Astrocyte of the spinal cord (primary cell): ENCODE measurements at places on chromosomes 5 and 9.
A peak's percentile ranks its signal among the peaks of the same experiment; 100 is the strongest.

GRCh38 chr5:126253406-126253805, 169.8 kb upstream of the GRAMD2B start:
- no peak for DNase-seq

- DNase-seq = peak; percentile 41
These were observed 175.1 kb downstream of the CCDC192 start for GRCh38 chr5:127878174-127878750.

GRCh38 chr9:128684065-128684324, 5.0 kb upstream of the SET start:
- no peak for DNase-seq

DNA sequence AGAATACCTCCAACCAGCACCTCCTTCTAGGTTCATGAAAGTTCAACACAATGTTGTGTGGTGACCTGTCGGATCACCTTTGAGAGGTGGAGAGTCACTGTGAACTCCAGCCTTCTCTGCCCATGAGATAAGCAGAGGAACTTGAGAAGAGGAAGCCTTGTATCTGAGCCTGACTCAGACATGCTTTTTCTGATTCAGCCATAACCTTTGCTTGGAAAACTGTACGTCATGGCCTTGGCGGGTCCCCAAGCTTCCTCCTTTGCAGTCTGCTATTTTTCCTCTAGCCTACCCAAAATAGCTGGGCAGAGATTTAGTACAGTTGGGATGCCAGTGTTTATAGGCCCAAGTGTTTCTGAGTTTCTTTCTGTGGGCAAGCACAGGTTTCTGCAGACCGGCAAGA, 274.7 kb downstream of the CETN3 start:
- peak; percentile 79 for DNase-seq

DNA sequence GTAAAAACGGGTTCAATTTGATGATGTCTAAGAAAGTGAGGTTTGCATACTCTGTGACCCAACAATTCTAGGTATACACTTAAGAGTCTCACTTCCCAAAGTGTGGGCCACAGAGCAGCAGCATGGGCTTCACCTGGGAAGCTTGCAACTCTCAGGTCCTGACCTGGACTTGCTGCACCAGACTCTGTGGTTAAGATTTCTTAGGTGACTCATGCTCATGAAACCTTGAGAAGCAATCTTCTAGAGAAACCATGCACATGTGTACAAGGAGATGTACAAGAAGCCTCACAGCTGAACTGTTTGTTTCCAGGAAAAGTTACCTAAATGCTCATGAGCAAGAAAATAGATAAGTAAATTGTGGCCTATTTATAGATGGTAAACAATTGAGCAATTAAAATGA, 30.0 kb downstream of the DNAJC21 start:
- DNase-seq = peak; percentile 57

DNA sequence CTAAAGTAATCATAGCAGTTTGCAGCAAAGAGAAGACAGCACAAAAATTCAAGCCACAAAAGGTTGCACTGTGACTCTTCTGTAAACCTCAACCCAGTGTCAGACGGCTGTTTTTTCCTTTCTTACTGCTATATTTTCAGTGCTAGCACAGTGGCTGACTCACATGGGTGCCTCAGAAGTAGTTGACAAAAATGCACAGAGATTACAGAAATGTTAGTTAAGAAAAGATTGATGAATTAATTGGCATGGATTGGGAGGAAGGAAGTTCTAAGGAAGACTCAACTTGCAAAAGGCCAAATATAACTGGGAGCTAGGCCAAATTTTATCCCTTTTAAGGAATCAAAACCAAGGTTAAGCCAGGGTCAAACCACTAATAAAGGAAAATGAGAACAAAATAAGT, 43.7 kb upstream of the ITGA1 start:
- peak; percentile 71 for DNase-seq

GRCh38 chr9:97752274-97752673, 55.1 kb upstream of the XPA start:
- DNase-seq = no peak

DNA sequence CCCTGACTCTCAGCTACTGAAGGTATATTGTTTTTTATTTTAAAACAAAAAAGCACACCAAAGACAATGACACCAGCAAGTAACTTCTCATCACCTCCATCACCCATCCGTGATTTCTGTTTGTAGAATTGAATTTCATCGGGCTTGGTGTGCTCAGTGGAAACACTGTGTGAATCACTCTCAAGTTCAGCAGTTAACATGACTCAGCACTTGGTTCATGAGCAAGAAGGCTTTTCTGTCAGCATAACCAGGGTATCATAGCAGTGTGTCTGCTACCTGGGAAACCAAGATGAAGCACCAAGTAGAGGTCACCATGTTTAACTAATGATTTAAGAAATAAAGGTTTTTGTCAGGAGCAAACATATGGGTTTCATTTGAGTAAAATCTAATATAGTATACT, 123.7 kb downstream of the INSYN2B start:
- peak; percentile 89 for DNase-seq

DNA sequence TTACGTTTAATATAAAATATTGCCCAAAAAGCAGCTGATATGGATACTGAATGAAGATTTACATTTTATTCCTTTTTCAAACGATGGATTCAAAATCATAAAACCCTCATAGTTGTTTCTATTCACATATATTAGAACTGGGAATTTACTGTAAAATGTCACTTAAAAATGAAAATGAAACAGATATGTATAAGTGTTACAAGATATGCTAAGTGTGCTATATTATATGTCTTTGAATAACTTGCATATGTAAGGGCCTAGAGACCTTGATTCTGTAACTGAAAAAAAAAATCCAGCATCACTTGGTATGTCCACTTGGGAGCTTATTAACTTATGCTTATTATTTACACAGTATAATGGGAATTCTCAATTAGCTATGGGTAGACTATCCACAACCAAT, 43.2 kb downstream of the RFX3 start:
- no peak for DNase-seq

- DNase-seq = no peak
These were observed 36.4 kb downstream of the DAPK1 start for GRCh38 chr9:87534036-87534435.

GRCh38 chr9:89579741-89580385, 24.9 kb upstream of the GADD45G start:
- no peak for DNase-seq

DNA sequence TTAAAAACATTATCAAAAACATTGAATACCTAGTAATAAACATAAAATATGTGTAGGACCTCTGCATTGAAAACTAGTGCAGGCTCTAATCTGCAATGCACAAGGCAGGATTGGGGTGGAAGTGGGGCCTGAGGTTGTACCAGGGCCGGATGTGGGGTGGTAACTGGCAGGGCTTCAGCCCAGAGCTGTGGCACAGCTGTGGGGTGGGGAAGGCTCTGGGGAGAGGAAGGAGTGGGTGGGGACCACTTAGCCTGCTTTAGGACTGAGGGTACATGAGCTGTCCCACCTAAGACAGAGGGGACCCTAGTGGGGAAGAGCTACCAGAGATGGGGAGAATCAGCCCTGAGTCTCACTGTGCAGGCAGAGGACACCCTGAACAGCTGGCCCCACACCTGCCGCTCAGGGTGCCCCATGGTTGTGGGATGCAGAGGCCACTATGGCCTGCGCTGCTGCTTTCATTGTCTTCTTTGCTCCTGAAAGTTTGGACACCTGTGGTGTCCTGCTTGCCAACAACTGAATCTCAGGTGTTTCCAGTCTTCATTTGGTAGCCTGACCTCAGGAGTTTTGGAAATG, 311.4 kb downstream of the TLE4 start:
- DNase-seq = no peak

- DNase-seq = peak; percentile 36
These were observed 310.2 kb downstream of the ARRDC3 start for GRCh38 chr5:91072881-91073280.

- DNase-seq = peak; percentile 97
These were observed at the start of the genes KCTD16 and YIPF5 for GRCh38 chr5:144170276-144171024. Gene KCTD16, plus strand, starts transcription at chr5:144170873. Gene YIPF5, minus strand, starts transcription at chr5:144170659. Its CDS starts 704 bp downstream, at chr5:144169955.

DNA sequence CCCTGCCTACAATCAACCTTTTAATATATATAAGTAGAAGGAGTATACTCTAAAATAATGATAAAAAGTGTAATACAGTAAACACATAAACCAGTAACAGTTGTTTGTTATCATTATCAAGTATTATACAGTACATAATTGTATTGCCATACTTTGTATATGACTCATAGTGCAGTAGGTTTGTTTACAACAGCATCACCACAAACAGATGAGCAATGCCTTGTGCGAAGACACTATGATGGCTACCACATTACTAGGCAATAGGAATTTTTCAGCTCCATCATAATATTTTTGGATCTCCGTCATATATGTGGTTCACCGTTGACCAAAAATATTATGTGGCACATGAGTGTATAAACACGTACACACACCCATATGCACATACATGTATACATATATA, 69.7 kb upstream of the APC start:
- no peak for DNase-seq

- no peak for DNase-seq
These were observed 11.8 kb upstream of the NDUFB6 start for GRCh38 chr9:32584784-32585183.

GRCh38 chr9:114655689-114656088, 1.9 kb downstream of the TEX53 start:
- peak; percentile 51 for DNase-seq

DNA sequence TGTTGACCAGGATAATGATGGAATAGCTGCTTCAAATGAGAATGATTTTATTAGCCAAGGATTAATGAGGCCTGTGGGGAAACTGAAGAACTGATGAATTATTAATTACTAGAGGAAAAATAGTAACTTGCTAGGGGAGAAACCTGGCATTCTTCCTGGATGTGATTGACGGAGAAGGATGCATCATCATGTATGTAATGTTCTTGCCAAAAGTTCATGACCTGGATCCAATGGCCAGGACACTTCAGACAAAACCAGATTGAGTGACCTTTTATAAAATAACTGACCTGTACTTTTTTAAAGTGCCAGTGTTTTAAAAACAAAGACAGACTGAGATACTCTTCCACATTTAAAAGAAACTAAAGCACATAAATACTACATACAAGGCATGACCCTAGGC, 23.7 kb downstream of the KIAA1191 start:
- DNase-seq = no peak

- DNase-seq = no peak
These were observed 65.7 kb upstream of the TBC1D9B start for GRCh38 chr5:179973391-179973790.

- no peak for DNase-seq
These were observed 116.7 kb downstream of the ROR2 start for GRCh38 chr9:91833096-91833877.

DNA sequence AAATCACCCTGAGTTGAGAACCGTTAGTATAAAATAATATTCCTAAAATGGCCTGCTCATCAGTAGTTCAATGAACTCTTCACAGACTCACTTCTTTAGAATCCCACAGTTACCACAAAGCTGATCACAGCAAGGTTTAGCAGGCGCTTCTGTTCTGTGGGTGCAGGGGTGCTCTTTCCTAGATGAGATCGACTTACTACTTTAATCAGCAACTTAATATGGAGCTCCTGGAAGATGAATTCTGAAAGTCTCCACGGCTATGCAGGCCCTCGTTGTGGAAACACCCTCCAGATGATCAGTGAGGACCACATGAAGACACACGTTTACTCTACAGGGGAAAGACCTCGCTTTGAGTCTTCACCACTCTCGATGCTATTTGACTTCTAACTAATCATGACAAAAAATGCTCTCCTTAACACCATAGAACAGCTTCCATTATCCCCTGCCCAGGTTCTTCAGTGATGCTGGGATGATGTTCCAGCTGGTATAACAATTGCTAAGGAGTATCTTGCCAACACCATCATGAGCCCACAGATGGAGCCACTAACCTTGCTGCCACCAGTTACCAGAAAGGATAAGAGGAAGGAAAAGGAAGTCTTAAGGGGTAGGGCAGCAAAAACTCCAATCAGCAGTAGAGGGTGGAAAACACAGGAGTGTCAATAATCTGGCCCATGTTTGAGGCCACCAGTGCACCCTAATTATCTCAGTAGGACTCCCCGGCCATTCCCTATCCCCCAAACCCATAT, 17.9 kb upstream of the GPX8 start:
- no peak for DNase-seq

DNA sequence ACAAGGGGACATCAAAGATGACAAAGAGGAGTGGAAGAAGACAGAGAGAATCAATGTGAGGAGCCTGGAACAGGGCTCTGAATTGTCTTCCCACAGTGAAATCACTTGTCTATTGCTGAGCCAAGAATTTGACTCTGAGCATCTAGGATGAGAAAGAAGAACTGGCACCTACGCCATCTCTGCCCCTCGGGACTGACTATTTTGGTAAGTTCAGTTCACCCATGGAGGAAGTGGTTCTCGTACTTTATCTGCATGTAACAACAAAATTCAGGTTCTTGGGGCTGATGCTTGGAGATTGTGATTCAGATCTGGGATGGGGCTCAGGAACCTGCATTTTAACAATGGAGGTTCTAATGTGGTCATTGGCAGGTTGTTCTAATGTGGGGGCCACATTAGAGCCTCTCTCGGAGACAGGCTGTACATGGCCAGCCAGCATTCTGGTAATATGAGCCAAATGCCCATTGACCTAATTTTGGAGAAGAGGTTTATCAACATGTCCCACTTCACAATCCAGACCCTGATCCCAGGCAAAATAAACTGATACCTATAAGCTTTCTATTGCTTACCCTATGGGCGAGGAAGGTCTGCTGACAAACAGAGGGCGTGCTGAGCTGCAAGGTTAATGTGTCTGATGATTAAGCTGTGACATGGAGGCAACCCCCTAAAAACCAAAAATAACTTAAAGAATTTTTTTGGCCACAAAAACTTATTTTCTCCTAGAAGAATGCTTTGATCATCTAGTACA, 2.7 kb upstream of the IL12B start:
- no peak for DNase-seq

DNA sequence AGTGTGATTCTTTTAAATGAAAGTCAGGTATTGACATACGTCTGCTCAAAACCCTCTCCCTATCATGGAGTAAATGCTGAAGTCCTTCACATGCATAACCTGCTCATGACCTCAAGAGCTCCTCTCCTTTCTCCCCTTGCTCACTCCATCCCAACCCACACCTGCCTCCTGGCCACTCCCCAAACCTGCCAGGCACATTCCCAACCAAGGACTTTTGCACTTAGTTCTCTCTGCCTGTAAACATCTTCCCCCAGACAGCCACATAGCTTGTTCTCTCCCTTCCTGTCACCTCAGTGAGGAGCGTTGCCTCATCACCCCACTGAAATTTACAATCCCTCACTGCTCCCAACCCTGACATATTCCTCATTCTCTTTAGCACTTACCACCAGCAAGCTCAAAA, 8.7 kb downstream of the SETD9 start:
- DNase-seq = no peak

- DNase-seq = no peak
These were observed 140.5 kb upstream of the TARS1 start for GRCh38 chr5:33300209-33300742.
